SJSA1 (cell line): ENCODE measurements at places on chromosomes 3 and 15.

DNA sequence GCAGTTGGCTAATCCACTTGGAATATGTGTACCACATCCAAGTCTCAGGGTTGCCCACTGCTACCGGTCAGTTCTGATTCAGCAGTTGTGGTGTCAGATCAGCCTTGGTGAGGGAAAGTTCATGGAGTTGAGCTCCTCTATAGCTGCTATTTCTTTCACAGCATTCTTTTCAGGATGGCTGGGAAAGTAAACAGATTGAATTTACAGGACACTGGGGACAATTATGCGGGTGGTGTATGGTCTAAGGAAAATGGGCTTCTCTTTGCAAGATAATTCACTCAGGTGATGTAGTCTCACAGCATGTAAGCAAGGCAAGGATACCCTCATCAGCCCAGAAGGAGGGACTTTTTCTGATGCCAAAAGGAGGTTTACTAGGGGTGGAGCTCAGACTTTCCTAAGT lies 249.9 kb downstream of the DOCK3 start:
- no peak for DNase-seq

DNA sequence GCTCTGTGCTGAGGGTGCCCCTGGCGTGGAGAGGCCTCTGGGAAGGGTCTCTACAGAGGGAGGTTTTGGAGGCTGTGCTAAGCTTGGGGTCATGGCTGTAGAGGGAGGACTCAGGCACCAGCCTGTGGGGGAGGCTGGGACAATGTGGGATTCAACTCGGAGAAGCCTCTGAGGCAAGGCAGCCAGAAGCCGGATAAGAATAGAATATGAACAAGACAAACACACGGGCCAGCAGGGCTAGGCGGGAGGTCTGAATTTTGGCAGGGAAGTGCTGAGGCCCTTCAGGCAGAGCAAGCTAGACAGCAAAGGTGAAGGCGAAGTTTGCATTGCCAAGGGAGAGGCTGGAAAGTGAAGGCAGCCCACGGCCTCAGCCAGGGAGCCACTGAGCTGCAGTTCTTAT lies 612.1 kb upstream of the NR2F2 start:
- DNase-seq: no peak

GRCh38 chr3:126982126-126982470 lies 817 bp upstream of the PLXNA1 start:
- DNase-seq: no peak

DNA sequence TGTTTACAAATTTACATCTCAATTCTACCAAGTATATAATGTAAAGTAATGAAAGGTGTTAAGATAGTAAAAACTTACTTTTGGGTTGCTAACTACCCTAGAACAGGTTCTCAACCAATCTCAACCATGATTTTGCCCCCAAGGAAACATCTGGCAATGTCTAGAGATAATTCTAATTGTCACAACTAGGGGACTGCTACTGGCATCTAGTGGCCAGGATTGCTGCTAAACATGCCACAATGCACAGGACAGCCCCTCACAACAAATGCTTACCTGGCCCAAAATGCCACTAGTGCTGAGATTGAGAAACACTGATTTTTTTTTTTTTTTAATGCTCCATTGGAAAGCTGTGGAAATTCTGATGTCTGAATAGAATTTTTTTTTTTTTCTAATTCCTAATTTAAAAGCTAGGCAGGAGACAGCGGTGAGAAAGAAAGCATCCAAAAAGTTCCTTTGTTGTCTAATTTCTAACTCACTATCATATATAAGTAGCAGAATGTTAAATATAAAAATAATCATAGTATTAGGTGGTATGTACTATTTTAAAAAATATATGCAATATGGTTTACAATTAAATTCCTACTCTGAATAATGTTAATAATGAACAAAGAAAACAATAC lies 81.5 kb downstream of the TJP1 start:
- no peak for DNase-seq

DNA sequence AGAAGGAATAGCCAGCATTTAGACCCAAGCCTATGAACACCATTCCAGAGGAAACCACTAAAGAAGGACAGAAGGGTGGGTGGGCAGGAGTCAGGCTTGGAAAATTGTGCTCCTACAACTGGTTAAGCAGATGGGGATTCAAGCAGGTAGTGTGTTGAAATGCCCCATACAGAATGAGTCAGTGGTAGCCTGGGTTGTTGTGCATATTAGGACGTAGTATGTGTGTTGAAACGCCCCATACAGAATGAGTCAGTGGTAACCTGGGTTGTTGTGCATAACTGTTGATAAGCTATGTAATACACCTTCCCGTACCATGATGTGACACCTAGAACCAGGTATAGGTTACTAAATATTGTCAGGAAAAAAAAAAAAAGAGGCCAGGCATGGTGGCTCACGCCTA lies 34.0 kb downstream of the MINDY4B start:
- DNase-seq: no peak
